Aorta (tissue), 5 donors: ENCODE measurements at places on chromosomes 2 and 18.

DNA sequence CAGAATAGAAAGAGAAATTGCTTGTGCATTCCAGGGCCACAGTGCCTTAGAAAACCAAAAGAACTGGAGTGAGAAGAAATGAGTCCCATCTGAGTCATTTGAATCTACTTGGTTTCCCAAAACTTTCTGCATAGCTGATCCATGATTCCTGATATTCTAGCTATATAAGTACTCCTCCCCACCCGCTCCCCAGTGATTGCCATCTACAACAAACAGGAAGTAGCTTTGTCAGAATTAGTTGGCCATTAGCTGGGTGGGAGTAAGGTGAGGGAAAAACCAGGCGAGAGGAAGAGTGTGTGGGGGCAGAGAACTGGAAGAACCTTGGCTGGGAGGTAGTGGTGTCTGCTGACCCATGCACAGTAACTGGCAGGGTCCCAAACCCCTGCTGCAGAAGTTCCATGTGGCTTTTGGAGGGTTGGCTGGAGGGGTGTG lies 122.1 kb downstream of the ACAA2 start:
- DNase-seq: peak; percentile 51

DNA sequence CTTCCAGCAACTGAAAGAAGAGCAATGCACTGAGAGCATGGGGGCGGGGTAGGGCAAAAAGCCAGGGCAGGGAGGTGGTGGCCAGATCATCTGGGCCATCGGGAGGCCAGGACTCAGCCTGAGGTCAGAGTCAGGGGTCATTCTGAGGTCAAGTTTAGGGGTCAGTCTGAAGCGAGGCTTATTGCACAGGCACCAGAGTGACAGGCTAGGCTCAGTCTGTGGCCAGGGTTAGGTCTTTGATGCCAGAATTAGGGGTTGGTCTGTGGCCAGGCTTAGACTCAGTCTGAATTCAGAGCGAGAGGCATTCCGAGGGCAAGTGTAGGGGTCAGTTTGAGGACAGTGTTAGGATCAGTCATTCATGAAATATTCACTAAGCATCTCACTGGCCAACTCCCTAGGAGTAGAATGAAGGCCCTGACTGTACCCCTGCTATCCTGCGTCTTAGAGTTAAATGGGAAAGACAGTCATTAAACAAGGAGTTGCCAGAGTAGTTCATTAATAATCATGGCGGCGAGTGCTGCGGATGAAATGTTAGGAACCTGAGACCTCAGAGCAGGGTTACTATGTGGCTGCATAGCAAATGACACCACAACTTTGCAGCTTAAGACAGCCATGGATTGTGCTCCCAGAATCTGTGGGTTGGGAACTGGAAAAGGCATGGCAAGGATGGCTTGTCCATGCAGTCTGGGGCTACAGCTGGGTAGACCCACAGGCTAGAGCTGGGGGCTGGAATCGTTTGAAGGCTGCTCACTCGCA lies 198.7 kb downstream of the CYP26B1 start:
- DNase-seq: no peak

GRCh38 chr2:101720732-101721131 lies 23.2 kb downstream of the MAP4K4 start:
- no peak for DNase-seq

- no peak for DNase-seq
Measured at GRCh38 chr2:55175254-55176093, 56.6 kb downstream of the CLHC1 start.

- peak; percentile 75 for DNase-seq
Measured at GRCh38 chr2:105812180-105813044, 67.7 kb downstream of the NCK2 start.

- DNase-seq: no peak
Measured at GRCh38 chr2:217622205-217623060, 380.4 kb downstream of the TNS1 start.

DNA sequence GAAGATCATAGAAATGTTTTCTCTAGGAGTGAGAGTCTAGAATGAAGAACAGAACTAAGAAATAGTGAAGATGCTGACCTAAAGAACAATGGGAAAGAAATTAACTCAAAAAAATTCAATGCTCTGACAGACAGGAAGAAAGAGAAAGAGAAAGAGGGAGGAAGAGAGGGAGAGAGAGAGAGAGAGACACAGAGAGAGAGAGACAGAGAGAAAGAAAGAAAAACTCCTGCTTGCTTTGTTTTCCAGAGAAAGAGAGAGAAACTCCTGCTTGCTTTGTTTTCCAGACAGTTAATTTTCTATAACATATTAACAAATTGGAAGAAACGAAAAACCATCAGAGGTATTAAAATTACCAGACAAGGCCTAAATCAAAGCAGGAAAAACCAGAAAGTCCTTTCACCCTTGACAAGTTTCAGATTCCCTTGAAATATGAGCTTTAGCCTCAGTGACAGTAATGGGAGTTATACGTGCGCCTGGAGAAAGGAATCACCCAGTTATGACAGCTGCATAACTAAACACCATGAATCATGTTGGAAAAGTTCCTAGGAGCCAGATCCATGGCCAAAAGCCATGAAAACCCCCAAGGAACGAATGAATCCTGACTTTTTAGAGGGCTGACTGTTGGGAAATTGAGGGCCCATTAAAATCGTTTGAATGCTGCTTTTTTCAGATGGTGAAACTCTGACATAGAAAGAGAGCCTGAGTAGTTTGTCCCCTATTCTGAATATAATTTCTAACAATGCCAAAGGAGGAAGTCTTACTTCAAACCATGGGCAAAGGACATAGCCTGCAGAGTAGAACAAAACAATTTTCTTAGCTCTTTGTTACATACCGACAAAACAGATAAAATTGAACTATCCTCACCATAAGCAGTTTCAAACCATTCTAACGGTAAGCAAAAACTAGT lies 228.6 kb upstream of the CHST9 start:
- DNase-seq: no peak
